H54 (cell line): ENCODE measurements at places on chromosomes 16 and 17.
A peak's percentile ranks its signal among the peaks of the same experiment; 100 is the strongest.

DNA sequence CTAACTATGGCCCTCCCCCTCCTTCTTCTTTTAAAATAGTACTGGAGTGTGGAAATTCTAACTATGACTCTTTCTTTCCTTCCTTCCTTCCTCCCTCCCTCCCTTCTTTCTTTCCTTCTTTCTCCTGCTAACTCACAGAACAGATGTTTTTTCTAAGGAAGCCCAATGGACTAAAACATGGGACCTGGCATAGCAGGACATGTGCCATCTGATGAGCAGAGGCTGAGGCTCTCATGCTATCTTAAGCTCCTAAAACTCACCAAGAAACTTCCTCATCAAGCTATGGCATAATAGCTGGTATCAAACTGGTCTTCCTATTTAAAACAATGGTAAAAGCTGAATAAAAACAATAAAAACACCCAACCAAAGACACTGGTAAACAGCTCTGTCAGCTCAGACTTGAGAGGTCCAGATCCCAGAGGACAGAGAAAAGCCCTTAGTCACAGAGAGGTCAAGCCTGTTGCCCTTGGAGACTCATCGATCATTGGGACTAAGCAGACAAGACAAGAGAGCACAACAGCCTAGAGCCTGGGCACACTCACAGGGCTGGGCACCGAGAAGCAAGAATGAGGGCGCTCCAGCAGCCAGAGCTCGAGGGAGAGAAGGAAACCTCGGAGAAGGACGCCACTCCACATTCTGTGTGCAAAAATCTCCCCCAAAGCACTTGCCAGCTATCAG, 27.6 kb downstream of the SLC38A10 start:
- no peak for DNase-seq

DNA sequence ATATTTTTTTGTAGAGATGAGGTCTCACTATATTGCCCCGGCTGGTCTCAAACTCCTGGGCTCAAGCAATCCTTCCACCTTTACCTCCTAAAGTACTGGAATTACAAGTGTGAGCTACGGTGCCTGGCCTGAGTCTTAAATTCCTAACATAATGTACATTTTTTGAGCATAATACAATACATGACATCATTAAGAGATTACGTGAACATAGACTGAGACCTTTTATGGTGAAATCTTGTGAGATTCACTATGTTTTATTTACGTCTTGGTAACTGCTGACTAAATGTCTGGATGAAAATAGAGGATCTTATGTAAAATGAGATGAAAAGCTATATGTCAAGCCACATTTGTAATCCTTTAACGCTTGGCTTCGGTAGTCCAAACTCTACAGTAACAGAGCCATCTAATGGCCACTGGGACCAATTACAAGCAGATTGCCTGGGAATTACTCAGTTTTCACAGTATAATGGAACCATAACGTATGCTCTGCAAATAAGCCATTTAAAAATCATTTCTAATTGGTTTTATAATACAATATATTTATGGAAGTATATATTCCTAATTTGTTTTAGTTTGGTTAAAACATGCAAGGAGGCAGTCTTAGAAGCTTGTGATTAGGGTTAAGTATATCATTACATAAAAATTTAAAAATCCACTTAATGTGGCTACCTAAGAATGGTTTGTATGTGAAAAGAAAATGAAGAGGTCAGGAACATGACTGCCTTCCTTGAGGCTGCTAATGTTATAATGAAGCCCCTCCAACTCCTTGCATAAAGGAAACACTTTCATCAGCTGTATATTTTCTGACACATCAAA, 8.1 kb upstream of the EFCAB13 start:
- DNase-seq = peak; percentile 63

- no peak for DNase-seq
Measured at GRCh38 chr17:29726715-29727252, 104.1 kb upstream of the CORO6 start.

DNA sequence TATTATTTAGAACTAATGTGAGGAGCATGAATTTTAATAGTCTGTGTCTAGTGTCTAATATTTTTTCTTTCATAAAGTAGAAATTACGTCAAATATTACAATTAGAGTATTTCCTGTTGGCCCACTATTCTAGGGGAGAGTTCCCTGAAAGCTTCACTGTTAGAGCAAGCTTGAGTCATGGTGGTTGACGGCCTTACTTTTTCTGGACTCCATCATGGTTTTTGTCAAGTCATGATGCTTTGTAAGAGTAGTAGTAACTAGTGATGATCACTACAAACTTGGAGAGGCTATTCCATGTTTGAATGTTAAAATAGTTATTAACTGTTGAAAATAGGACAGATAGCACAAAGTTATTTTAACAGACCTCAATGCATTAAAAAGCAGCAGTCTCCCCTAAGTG, 1.7 kb downstream of the PSMD11 start:
- DNase-seq = no peak

- DNase-seq = peak; percentile 60
Measured at GRCh38 chr16:68445458-68445857, 2.9 kb downstream of the SMPD3 start.

DNA sequence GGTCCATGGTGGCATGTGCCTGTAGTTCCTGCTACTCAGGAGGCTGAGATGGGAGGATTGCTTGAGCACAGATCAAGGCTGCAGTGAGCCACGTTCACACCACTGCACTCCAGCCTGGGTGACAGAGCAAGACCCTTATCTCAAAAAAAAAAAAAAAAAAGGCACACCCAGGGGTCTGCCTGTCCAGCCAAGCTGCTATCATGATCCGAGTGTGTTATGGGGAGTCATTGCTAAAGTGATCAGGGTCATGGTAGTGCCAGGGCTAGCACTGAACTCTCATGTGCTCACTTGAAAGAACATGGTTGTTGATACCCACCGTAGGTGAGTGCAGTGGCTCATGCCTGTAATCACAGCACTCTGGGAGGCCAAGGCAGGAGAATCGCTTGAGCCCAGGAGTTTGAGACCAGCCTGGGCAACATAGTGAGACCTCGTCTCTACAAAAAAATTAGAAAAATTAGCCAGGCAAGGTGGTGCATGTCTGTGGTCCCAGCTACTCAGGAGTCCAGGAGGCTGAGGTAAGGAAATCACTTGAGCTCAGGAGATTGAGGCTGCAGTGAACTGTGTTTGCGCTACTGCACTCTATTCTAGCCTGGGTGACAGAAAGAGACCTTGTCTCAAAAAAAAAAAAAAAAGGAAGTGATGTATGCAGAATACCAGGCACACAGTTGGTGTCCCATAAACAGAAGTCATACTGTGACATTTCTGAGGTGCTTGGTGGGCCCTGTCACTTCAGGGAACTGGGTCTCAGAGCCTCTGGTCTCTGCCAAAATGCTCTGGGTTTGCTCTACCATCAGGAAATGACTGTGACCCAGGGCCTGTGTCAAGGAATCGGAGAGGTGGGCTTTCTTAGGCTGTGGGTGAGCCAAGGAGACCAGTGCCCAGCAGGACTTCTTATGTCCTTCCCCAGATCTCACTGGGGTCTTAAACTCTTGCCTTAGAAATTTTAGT, 2.2 kb downstream of the PRM1 start:
- DNase-seq = no peak

- no peak for DNase-seq
Measured at GRCh38 chr16:71311553-71312158, 22.5 kb upstream of the CMTR2 start.

GRCh38 chr16:77738706-77739558, 16.6 kb downstream of the NUDT7 start:
- no peak for DNase-seq

GRCh38 chr16:1429012-1429411, 1.9 kb upstream of the PERCC1 start:
- no peak for DNase-seq

DNA sequence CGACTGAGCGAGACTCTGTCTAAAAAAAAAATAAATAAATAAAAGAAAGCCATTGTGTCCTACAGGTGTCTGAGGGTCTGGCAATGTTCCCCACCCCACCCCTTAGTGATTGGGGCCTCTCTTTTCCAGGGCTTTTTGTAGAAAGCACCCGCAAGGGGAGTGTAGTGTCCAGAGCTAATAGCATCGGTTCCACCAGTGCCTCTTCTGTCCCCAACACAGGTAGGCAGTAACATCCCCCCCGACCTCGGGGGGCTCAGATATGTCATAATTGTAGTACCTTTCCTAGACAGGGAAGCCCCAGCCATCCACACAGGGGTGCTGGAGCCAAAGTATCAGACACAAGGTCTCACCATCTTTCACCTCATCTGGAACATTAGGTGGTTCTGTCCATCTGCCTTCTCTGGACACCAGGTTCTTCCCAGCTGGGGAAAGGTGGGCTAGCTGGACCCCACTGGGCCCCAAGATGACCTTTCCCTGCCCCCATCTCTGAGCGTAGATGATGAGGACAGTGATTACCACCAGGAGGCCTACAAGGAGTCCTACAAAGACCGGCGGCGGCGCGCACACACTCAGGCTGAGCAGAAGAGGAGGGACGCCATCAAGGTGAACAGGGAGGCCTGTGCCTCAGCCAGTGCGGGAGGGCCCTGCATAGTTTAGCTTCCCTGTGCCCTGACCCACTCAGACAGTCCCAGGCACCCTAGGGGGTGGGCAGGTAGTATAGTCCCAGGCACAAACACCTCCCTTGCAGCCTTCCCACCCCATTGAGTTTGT, 1.6 kb downstream of the MLX start:
- DNase-seq = no peak

DNA sequence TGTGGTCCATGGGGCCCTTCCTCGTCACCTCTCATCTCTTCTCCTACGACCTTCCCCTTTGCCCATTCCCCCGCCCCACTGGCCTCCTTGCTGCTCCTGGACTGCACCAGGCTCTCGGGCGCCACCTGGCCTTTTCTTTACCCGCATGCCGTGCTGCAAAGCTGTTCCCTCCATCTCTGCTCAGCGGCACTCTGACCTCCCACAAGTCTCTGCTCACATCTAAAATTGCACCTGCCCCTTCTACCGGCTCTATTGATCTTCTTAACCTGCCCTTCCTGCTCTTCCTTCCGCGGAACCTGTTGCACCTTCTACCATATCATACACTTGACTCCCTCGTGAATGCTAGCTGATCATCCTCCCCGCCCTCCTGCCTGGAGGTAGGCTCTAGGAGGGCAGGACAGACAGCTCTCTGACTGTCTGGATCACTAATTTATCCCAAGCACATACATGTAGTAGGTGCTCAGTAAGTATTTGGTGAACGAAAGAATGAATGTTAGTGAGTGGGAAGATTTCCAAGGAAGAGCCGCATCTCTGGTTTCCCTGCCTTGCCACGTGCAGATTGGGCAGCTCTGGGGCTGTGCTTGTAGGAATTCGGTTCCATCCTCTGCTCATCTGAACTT, 17.3 kb downstream of the DNAH17 start:
- no peak for DNase-seq

GRCh38 chr17:978103-979093, 1.2 kb downstream of the NXN start:
- no peak for DNase-seq

GRCh38 chr17:8806253-8806925, 7.2 kb upstream of the MFSD6L start:
- DNase-seq = no peak

- peak; percentile 20 for DNase-seq
Measured at GRCh38 chr16:48452991-48453760, 68.0 kb upstream of the SIAH1 start.

GRCh38 chr17:75587675-75588595, at the start of gene MYO15B:
MYO15B (plus strand) TSS chr17:75587800; CDS start chr17:75588058, 258 bp downstream.
- DNase-seq = no peak

DNA sequence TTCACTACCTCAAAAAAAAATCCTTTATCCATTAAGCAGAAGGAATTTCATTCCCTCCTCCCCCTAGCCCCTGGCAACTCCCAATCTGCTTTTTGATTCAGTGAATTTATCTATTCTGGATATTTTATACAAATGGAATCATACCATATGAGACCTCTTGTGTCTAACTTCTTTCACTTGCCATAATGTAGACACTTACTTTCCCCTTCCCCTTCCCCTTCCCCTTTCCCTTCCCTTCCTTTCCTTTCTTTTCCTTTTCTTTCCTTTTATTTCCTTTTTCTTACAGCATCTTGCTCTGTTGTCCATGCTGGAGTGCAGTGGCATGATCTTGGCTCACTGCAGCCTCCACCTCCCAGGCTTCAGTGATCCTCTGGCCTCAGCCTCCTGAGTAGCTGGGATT, 50.5 kb downstream of the PSMD12 start:
- no peak for DNase-seq

DNA sequence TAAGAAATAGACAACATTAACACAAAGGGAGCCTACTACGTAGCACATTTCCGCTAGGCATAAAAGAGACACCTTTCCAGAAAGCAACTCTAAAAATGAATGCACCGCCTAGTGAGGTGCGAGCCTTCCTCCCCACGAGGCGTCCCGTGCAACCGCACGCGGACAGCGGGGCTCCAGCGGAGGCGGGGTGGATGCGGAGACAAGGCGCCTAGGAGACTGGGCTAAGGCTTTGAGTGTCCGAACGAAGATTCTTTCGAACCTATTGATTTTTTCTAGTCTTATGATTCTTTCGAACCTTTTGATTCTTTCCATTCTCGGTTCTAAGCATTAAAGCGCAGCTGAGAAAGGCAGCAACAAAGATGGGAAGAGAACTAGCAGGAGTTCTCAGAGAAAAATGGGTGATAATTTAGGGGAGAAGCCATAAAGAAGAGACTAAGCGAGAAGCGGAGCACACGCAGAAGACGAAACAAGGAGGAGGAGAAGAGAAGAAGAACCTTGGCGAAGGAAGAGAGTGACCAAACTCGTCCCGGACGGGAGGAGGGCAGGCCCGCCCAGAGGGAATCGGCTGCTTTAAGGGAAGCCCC, 394 bp upstream of the CPD start:
- DNase-seq = no peak

DNA sequence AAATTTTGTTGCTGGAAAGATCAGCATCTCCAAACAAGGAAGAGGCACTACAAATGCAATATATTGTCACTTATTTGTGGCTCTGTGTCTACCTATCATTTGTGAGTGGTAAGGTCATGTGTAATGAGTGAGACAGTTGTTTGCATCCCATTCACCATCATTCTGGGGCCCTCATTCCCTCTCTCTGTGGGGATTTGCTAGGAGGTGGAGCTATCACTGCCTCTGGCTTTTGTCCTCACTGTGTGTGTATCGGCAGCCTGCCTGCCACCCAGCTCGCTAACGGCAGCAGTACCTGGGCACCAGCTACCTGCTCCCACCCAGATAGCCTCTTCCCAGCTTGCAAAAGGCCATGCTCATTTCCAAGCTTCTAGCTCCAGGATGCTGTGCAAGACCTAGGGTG, 379.2 kb upstream of the ZFHX3 start:
- no peak for DNase-seq

DNA sequence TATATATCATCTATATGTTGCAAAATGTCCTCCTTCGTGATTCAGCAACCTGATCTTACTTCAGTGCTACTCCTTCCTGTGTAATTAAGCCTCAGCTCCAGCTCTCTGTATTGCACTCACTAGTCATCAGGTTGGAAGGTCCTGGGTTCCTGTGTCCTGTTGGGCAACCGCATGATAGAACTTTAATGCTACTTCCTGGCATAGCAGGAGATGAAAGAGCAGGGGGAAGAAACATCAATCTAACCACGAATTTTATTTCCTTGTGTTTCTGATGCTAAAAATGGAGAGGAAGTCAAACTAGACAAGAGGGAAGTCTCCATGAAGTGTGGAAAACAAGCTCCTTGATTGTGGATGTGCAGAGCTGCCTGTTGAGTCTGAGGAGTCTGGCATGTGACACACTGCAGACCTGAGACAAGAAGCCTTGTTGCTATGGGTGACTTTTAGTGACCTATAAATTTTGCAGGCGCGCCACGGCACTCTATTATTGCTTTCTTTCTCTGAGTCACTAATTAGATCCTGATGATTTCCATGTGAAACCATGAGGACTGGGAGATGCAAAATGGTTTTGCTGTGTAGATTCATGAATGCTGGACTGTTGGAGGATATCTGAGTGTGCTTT, 25.6 kb downstream of the IGSF6 start:
- no peak for DNase-seq

GRCh38 chr16:89113152-89113547, 19.5 kb downstream of the ACSF3 start:
- DNase-seq = no peak
